NCI-H82 (cell line): ENCODE measurements at places on chromosomes 6 and 20.

DNA sequence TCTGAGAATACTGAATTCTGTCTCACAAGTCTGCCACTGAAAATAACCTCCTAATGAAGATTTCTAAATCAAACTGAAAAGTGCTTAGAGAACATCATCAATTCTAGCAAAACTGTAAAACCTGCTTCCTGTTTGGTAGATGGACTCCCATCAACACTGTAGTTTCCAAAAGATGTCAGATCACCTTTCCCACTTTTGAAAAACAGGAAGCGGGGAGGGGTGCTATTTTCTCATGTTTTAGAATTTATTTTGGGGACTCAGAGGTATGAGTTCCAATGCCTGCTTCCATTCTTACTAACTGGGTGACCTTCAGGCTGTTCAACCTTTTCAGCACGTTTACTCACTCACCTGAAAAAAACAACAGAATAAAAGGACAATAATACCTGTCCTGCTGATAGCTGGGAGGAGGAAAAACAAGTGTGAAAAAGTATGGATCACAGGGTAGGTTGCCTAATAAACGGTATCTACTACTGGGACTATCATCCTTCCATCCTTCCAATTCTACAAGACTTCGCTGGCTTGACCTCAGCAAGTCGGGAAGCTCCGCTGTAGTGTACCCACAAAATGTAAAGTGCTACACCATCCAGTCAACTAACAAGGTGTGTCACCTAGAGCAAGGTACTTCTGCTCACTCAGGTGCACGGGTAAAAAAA, 1.1 kb downstream of the ATP5F1E start:
- no peak for DNase-seq

DNA sequence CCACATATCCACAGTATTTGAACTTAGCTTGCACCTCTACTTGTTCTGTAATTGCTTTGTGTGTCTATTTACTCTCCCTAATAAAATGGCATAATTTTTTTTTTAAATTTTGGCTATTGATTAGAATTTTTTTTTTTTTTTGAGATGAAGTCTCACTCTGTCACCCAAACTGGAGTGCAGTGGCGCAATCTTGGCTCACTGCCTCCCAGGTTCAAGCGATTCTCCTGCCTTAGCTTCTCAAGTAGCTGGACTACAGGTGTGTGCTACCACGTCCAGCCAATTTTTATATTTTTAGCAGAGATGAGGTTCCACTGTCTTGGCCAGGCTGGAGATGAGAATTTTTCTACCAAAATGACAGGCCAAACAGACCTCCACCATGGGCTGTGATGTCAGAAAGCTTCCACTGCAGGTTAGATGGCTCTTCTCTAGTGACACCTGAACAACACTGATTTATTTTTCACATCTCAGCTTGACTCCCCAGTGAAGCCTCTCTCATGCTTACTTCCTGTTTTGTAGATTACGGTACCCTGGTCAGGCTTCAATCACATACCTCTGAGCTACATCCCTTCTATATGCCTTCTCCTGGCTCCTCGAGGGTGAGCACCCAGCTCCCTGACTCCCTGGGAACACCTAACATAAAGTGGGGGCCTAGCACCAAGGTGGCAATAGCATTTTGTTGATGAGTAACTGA, 112.8 kb downstream of the ARHGAP18 start:
- DNase-seq, result no peak

- DNase-seq, result no peak
Observed at GRCh38 chr6:35397806-35398418, 54.2 kb upstream of the FANCE start.

DNA sequence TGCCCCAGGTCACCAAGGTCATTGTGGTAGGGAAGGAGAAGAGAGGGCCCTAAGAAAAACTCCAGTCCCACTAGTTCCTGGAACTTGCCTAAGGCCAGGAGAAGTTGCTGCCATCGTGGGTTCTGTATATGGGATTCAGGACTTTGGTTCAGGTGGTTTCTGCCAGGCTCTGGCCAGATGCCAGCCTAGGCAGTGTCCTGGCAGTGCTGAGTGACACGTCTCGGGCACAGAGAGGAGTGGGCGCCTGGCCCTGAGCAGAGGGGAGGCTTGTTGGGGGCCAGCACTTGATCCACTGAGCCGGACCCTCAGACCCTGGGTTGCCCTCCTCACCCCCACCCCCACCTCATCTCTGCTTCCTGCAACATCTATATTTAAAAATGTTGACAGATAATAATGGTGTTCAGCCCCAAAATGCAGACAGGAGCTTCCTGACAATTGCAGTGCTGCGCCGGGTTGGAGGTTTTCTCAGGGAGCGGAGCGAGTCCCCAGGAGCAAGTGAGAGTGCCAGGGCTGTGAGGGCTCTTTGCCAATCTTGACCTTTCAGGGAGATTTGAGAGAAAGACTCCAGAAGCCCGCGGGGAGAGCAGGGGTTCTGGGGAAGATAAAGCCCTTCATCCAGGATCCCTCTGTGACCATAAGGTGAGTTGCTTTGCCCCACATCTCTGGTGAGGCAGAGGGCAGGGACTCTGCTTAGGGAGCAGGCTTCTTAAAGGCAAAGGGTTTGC, 71.9 kb downstream of the PHACTR3 start:
- no peak for DNase-seq

DNA sequence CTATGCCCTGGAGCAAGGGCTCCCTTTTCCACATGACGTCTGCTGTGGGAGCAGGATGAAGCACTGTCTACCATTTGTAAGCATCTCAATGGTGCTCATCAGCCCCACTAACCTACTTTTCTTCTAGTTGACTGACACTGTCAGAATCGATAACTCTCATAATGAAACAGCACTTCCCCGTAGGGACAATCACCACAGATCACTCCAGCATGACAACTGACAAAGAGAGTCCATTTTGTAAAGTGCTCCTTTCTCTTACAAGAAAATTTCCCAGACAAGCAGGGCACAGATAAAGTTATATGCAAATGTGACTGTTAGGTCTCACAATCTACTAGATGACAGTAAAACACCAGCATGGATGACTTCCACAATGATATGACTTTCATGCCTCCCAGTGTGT, 46.4 kb downstream of the HEBP2 start:
- DNase-seq, result no peak

- DNase-seq, result no peak
Observed at GRCh38 chr20:61633004-61633403, 380.9 kb downstream of the CDH4 start.

GRCh38 chr6:159996087-159996622, 27.3 kb downstream of the IGF2R start:
- DNase-seq, result no peak

DNA sequence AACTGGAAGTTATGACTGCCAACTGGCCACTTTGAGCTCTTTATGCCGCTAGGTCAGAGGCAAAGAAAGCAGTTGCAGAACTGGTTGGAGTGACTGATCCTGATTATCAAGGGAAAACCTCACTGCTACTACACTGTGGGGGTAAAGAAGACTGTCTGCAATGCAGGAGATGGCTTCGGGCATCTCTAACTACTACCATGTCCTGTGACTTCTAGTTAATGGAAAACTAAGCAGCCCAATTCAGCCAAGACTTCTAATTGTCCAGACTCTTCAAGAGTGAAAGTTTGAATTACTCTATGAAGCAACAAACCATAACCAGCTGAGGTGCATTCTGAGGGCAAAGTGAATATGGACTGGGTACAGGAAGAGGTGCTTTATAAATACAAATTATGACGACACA, 773.6 kb upstream of the SLC35B3 start:
- no peak for DNase-seq
